Hematopoietic multipotent progenitor cell treated with erythropoietin and hydrocortisone succinate and interleukin-3 and kit ligand, for 6 days (in vitro differentiated cells): ENCODE measurements at places on chromosomes 12 and 14.
A peak's percentile ranks its signal among the peaks of the same experiment; 100 is the strongest.

DNA sequence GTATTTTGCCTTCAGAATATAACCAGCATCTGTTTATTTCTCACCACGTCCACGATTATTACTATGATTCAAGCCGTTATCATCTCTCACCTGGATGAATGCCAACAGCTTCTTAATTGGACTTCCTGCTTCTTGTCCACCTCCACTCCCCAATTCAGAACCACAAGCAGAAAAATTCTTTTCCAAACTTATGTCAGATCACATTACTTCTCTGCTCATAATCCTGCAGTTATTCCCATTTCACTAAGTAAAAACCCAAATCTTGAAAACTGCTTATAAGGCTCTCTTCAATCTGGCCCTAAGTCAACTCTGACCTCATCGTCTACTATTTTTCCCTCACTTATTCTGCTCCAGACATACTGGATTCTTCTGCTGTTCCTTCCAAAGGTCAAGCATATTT is 2.0 kb downstream of the CRY1 start:
- peak; percentile 13 for DNase-seq

DNA sequence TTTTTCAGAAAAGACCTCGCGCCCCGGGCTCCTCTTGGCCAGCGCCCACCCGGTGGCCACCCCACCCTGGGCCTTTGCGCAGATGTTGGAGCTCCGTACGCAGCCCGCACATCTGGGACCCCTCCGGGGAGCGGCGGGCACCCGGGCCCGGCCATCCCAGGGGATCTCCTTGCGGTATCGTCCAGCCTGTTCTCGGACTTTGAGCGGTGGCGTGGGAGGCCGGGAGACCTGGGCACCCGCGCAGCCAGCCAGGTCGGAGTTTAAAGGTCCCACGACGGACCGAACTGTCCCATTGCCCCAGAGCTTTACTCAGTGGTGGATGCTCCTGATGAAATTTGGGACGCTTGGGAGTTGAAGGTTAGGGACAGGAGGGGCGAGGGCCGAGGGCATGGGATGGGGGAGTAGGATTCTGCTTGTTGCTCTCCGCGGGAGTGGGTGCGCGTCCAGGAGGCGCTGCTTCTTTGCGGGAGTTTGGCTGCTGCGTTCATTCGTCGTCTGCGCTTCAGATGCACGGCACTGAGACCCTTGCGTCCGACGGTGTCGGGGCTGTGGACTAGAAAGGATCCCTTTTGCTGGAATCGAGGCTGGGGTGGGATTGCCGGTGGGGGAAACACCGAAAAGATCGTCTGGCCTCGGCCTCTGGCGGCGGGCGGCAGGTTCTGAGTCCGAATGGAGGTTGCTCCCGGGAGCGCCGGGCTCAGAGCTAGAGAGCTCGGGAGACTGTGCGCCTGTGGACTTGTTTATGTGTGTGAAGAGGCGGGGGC is 1.4 kb downstream of the NTF3 start:
- DNase-seq: no peak

GRCh38 chr14:70022771-70023445 is 143.7 kb downstream of the SMOC1 start:
- DNase-seq: no peak

DNA sequence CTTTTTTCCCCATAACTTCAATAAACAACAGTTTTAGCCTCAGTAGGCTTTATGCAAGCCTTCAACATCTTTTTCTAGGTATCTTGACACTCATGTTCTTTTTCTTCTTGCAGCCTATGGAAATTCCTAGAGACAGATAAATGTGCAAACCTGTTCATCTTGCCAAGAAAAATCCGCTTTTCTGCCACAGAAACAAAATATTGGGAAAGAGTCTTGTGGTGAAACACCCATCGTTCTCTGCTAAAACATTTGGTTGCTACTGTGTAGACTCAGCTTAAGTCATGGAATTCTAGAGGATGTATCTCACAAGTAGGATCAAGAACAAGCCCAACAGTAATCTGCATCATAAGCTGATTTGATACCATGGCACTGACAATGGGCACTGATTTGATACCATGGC is 295.9 kb downstream of the ZFP36L1 start:
- DNase-seq: no peak

DNA sequence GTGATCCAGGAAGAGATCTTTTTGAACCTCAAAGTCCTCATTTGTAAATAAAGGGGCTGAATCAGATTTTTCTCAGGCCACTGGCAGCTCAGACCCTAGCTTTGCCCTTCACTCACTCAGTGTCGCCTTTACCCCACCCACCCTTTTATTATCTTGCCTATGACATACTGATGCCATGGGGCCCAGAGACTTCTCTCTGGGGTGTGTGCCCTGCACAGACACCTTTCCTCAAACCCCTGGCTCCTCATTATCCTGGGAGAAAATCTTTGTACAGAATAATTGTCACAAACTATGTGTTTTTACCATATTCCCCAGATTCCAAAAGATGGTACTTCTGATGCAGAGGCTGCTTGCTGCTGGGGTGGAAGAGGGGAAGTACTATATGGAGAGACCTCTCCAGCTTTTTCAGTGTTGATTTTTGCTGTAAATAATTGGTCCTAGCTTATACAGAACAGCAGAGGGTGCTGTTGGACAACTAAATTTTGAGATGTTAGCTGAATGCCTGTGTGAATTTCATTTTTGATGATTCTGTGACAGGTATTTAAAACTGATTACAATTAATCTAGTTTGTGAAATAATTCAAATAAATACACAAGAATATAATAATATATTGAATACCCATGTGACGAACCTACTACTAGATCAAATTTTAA is 53.9 kb upstream of the DCD start:
- peak; percentile 80 for DNase-seq

- DNase-seq: no peak
Measured at GRCh38 chr14:44405011-44405486, 102.0 kb downstream of the FSCB start.

GRCh38 chr14:27642251-27642866 is 1044.5 kb upstream of the NOVA1 start:
- DNase-seq: no peak

GRCh38 chr14:35368583-35369392 is 35.8 kb downstream of the NFKBIA start:
- DNase-seq: peak; percentile 51

DNA sequence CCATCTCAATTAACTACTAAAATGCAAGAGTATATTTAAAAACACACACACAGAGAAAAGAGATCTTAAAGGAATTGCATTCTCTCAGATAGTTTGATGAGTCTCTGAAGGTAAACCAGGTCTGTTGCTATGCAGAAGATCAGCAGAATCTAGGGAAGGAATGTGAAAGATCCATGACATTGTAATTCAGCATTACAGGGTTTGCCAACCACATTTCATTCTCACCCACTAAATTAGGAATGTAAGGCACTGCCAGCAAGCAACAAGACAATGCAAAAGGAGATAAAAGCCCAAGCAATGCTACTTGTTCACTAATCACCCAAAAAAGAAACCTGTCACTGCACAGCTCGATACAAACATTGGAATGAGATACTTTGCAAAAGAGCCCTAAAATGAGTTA is 106.3 kb downstream of the LRIG3 start:
- no peak for DNase-seq

DNA sequence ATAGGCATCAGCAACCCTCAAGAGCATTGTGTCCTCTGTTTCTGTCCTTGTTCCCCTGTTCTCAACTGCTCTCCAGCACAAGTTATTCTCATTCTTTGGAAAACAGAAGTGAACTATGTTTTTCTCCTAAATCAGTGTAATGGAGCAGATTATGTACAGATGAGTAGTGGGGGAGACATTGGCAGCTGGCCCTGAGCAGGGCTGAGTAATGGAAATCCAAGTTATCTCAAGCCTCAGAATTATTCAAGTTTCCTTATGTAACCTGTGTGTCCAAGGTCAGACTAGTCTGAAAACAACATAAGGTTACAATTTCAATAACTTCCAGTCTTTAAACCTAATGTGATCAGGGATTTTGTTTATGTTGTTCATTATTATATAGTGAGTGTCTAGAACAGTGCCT is 116.1 kb upstream of the FUT8 start:
- DNase-seq: no peak

- DNase-seq: no peak
Measured at GRCh38 chr12:124828264-124829007, 35.2 kb downstream of the SCARB1 start.
